Common myeloid progenitor, CD34-positive (primary cell): ENCODE measurements at places on chromosomes 1 and 21.

DNA sequence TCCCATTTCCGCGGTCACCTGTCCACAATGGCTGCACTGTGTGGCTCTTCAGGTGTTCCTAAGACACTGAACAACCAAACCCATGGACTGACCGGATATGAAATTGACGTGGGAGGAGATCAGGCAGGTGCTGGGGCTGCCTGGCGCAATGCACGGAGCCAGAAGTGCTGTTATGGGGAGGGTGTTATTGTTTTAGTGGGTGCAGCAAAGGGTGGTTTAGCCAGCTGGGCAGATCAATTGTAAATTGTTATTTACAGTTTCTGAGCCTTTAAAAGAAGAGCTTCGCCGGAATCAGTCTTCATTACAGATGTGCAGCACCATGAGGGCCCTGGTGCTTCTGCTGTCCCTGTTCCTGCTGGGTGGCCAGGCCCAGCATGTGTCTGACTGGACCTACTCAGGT is at the start of gene CA6:
CA6 (plus strand) TSS at position 301 of the 400 bp plus-strand sequence; CDS start at position 320, 19 bp downstream.
- no peak for DNase-seq

GRCh38 chr1:179080866-179081686 is 794 bp upstream of the TOR3A start:
- peak; percentile 31 for DNase-seq

- DNase-seq: no peak
Measured at GRCh38 chr1:164726235-164726634, 167.3 kb downstream of the PBX1 start.

DNA sequence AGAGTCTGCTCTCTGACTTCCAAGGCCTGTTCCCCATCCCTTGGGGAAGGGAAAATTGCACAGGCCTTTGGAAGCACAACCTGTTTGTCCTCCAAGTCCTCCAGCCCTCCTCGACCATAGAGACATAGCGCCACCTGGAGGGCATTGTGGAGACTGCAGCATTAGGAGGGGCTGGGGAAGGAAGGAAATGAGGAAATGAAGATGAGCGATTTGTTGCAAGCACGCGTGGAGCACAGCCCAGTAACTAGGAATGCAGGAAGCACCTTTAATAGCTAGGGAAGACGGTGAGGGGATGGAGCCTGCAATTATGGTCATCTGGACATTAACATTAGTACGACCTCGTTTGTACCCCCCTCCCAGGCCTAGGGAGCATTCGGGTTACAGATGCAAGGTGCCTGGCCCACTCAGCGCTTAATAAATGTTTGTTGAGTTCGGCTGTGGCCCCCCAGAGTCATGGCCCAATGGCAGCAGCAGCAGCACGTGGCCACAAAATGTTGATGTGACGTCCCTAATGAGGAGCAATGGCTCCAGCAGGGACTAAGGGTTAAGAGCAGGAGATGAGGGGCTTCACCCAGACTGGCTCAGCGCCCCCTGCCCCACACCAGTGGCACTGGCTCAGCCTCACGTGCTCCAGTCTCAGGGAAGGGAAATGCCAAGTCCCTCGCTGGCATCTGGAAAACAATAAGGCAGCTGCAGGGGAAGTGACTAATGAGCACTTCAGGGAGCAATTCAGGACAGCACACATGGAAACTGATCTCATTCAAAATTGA is 8.0 kb upstream of the CAMK2N1 start:
- DNase-seq: peak; percentile 85

- no peak for DNase-seq
Measured at GRCh38 chr1:209983953-209984352, 45.9 kb downstream of the SYT14 start.
